ENCODE measurements at places on chromosomes 16 and 17.

GRCh38 chr16:17356243-17356933 is 114.4 kb downstream of the XYLT1 start:
- no peak for DNase-seq

DNA sequence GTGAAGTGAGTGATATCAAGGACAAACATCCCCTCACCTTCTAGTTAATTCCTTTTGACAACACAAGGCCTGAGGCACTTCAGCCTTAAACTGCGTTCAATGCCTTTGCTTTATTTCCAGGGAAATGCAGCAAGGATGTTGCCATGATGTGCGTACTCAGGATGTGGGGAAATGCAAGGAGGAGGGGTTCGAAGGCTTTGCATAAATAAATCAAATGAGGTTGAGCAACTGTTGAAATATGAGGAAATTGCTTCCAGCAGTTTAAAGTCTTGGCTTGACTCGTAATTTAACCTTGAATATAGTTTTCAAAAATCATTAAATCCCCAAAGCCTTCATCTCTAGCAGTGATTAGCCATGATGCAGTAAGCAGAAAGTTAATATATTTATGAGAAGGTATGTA is 81.8 kb upstream of the CCL2 start:
- DNase-seq, result no peak

GRCh38 chr17:73291260-73291801 is 20.5 kb downstream of the CDC42EP4 start:
- DNase-seq, result no peak

- no peak for DNase-seq
These were observed 2.2 kb downstream of the GRB7 start for GRCh38 chr17:39739885-39740356.

- no peak for DNase-seq
These were observed 10.4 kb downstream of the NHERF1 start for GRCh38 chr17:74758848-74759168.

- no peak for DNase-seq
These were observed 14.9 kb upstream of the ARL6IP1 start for GRCh38 chr16:18816286-18816685.

- peak; percentile 80 for DNase-seq
These were observed 88.9 kb downstream of the CDC27 start for GRCh38 chr17:47099987-47100711.

DNA sequence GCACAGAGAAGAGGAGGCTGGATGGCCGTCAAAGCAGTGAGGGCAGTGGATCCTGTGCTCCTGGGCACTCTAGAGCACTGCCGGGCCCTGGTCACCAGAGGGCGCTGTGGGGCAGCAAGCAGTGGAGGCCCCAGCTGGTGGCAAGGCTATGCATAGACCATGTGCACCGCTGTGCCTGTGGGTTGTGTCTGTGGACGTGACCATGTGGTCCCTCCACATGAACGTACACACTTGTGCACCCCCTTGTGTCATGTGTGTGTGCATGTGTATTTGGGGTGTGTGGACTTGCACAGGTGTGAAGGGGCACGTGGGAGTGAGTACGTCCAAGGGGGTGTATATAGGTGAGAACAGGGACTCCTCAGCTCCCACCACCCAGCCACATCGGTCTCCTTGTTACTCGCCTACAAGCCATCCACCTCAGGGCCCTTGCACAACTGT is 4.4 kb upstream of the MAP2K3 start:
- DNase-seq, result peak; percentile 83

DNA sequence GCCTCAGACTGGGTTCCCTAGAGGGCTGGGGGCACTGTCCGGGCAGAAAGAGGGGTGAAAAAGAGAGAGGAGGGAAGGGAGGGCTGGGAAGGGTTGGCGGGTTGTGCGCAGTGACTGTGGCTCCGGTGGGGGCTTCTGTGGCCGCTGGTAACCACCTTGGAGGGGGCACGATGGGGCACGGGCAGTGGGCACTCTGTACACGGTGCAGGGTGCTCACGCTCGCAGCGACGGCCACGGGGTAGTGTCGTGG is 588 bp downstream of the PLLP start:
- no peak for DNase-seq

DNA sequence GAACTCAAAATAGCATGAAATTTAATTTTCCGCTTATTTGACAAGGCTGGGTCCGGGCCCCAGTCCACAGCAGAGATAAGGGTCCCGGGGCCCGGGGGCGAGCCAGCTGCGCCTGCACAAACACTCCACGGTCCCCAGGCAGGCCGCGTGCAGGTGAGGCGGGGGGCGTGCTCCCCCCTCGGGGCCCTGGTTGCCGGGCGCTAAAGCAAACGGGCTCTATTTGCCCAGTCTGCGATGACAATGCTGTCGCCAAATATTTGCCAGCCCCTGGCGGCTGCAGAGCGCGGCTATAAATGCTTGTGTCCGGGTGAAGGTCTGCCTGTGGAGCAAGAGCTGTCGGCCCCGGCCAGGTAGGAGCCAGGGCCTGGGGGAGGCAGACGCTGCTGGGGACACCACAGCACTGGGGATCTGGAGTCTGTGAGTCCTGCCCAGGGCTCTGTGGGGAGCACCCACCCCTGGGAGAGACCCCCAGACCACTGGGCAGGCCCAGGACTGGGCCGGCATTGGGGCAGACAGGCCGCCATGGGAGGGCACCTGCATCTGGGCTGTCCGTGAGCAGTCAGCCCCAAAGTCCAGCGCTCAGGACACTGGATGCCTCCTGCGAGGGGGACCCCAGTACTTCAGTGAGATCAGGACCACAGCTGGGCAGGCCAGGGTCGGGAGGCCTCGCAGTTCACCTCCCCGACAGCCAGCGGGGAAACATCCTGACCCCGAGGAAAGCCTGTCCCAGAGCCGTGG is at the start of gene PERCC1:
Gene PERCC1 (plus strand): TSS at position 320 of the 738 bp plus-strand sequence. CDS start 1,516 bp downstream, outside the sequence.
- DNase-seq, result no peak

GRCh38 chr17:83200231-83200699 is 120.9 kb downstream of the METRNL start:
- DNase-seq, result peak; percentile 54

GRCh38 chr17:59427425-59427921 is 96.0 kb downstream of the YPEL2 start:
- DNase-seq, result no peak

- no peak for DNase-seq
These were observed 5.9 kb downstream of the GIT1 start for GRCh38 chr17:29583324-29584248.

GRCh38 chr17:1060991-1061390 is 64.1 kb downstream of the TIMM22 start:
- DNase-seq, result no peak

DNA sequence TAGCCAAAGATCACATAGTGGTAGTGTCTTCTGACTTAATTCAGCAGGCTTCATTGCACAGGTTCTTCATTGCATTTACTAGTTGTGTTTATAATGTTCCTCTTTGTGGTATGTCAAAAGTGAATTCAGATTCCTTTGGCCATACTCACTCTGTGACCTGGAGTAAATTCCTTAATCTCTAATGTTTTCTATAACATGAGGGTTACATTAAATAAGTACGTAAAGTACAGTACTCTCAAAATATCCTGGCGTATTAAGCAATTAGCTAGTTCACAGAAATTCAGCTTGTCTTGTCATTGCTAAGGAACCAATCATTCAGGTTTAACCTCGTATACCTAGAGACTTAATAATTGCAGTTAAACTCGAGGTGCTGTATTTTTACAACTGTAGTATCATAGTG is 4.2 kb downstream of the RPS6KB1 start:
- DNase-seq, result no peak

DNA sequence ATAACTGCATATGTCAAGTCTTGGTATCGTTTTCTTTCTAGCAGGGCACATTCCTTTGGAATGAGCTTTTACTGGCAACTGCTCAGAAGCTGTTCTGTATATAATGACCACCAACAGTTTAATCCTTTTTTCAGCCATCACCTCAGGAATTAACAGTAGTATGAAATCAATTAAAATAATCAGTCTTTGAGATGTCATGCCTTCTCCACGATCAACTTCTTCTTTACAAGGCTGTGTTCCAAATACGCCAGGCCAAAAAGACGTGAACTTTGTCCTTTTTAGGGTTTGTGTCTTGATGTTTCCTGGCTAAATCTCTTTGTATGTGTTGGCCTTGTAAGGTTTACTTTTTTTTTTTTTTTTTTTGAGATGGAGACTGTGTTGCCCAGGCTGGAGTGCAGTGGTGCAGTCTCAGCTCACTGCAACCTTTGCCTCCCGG is 54.9 kb downstream of the ABCC1 start:
- no peak for DNase-seq

Data from stimulated activated CD8-positive, alpha-beta memory T cell treated with anti-CD3 and anti-CD28 coated beads, Interleukin-4, amount 100 ng/mL, for 1 hour (primary cell).